ENCODE measurements at places on chromosomes 11 and 22.

DNA sequence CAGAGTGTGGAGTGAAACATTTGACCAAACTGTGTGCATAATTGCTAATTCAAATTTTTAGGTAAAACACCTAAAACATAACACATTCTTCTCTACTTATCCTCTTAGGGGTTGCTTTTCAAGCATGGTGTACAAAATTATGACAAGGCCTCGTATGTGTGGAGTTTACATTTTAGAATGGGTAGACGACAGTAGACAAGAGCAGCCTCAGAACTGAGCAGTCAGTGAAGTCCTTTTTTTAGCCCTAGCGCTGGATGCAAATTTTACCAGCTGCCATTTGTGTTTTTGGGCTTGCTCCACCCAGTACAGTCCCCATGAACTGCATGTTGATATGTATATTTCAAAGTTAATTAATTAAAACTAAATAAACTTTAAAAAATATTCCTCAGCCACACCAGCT lies 64.7 kb upstream of the TOP3B start:
- no peak for DNase-seq

- DNase-seq, result no peak
These were observed 14.6 kb downstream of the CABP7 start for GRCh38 chr22:29734406-29734805.

GRCh38 chr11:57475671-57476046 lies 15.3 kb downstream of the RTN4RL2 start:
- no peak for DNase-seq

DNA sequence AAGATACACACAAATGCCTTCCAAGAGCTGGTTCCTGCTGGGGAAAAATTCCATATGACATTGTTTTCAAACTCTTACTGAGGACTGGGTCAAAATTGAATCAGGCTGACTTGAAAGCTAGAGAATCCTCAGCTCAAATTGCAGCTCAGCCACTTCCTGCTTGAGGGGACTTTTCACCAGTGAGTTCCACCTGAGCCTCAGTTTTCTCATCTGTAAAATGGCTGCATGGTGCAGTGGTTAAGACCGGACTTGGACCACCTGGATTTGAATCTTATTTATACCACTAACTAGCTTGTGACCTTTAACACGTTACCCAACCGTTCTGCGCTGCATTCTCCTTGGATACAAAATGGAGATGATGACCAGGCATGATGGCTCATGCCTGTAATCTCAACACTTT lies 69.9 kb upstream of the ASPHD2 start:
- DNase-seq, result no peak

DNA sequence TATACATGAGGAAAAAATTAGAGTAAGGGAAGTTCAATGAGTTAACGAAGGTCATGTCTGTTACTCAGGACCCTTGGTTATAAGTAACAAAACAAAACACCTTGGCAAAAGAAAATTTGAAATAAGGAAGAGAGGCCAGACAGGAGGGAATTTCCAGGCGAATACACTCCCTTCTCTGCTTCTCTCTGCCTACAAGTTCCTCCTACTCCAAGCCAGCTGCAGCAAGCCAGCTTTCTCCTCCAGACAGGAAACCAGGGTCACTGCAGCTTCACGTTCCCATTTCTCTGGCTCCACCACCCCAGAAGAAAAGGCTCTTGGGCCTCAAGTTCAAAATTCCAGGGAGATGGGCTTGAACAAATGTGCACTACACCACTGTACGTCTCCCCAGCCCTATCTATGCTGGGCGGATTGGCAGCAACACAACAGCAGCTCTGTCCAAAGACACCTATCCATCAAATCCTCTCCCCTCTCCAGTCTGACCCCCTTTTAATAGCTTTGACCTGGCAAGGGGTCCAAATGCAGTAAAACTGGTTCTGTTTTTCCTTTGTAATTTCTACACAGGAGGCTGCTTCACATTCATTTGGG lies 27.7 kb downstream of the SMCO4 start:
- no peak for DNase-seq
